ENCODE measurements at places on chromosomes 16 and 17. TPM values are rescaled to one million over a fixed set of nuclear protein-coding genes. Genes with fewer than 3 reads are reported as not detected.

The HID1 gene
- total RNA-seq: 0.16 TPM

The KRT33A gene
- total RNA-seq: not detected

The CBX2 gene
- total RNA-seq: 1.2 TPM

The GNAO1 gene
- 0.09 TPM for total RNA-seq

The PLA2G10 gene
- not detected for total RNA-seq
